ENCODE measurements at places on chromosomes 7 and 10.

DNA sequence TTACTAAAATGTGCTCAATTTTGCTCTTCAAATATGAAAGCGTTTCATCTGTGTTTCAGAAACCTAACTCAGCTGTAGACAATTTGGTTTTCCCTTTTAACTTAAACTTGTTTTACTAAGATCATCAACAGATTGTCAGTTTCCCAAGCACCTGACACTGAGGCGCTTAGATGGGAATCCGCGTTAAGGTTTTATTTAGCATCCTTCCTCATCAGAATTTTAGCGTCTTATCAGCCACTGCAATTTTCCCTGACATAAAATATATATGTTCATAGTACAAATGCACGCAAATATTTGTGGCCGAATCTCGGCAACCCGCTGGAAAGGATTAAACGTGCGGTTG is 1.2 kb downstream of the SGCE start:
- no peak for DNase-seq

GRCh38 chr10:86190291-86190690 is 176.3 kb downstream of the GRID1 start:
- no peak for DNase-seq

GRCh38 chr7:23700046-23700445 is 10.0 kb upstream of the STK31 start:
- no peak for DNase-seq

DNA sequence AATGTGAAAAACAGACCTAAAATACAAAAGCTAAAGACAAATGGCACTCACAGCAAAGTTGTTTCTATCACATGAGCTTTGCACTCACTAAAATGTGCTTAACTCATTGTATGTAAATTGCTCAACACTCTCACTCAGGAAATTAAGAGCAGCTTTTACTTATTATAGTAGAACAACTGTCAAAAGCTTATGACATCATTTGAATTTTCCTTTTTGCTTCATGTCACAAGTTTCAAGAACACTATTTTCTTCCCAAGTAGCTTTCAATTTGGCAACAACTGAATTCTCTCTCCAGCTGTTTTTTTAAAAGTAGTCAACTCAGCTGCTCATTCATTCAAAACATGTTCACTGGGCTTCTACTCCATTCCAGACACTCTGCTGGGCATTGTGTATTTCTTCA is 46.9 kb downstream of the ATE1 start:
- no peak for DNase-seq

GRCh38 chr7:129865925-129866201 is 86.9 kb downstream of the UBE2H start:
- DNase-seq, result no peak

DNA sequence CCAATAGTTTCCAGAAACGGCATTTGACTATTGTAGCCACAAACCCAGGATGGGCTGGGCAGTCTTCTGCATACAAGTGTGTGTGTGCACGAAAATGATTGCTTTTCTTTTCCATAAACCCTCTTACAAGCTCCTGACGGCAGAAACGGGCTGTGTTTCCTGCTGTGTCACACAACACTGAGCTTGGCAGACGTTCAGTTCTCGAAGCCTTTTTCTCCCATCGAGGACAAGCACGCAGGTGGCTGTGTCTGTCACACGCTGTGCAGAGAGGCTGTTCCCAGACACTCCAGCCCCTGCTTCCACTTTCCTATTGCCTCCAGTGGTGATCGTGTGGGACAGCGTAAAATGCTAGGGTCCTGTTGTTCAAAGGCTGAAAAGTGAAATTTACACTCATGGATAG is 32.1 kb downstream of the RBAK start:
- DNase-seq, result no peak

GRCh38 chr7:110831419-110831818 is 259.5 kb upstream of the LRRN3 start:
- no peak for DNase-seq

DNA sequence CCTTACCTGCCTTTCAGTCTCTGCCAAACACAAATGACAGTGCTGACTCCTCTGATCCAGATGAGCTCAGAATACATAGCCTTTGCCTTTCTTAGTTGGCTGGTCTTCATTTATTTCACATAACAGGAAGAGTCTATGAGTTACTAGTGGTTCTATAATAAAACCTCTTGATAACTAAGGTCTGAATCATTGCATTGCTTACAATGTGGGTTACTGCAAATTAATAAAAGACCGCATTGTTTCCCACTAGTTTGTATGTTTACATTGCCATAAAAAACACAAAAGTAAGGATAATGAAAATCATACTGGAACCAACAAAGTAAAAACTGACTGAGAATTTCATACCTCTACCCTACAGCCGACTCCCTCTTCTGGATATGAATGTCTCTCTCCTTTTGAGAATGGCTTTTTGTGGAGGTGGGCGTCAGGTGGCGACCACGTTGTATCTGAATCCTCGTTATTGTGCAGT is 62.0 kb upstream of the AKR1E2 start:
- DNase-seq, result no peak

DNA sequence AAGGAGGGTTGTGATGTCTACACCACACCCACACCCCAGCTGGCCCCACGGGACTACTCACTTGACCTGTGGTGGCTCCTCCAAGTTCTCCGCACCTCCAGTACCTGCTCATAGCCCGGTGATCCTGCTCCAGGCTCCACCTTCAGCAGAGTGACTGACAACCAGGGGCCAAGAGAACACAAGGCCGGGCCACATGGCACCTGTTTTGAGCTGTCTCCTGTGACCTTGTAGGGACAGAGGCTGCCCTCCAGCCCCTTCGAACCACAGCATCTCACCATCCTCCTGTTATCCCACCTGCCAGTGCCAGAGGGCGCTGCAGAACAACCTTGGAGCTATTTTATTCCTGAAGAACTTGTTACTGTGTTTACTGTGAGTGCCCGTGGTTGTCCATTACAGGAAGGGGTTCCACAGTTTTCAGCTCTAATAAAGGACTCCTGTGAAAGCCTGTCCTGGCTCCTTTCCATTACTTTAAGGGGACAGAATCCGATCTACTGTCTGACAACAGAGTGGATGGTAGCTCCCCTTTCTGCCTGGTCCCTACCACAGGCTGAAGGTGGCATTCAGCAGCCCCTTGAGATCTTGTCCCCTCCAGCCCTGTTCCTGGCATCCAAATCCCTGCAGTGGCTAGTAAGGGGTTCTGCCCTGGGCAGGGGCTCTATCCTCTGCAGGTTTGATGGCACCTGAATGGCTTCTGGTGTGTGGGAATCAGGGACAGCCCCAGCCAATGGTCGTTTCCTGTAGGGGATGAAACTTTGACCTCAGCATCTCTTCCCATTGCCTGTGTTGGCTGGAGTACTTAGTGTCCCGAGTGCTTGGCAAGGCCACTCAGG is 50.8 kb downstream of the C10orf120 start:
- DNase-seq, result peak; percentile 20

DNA sequence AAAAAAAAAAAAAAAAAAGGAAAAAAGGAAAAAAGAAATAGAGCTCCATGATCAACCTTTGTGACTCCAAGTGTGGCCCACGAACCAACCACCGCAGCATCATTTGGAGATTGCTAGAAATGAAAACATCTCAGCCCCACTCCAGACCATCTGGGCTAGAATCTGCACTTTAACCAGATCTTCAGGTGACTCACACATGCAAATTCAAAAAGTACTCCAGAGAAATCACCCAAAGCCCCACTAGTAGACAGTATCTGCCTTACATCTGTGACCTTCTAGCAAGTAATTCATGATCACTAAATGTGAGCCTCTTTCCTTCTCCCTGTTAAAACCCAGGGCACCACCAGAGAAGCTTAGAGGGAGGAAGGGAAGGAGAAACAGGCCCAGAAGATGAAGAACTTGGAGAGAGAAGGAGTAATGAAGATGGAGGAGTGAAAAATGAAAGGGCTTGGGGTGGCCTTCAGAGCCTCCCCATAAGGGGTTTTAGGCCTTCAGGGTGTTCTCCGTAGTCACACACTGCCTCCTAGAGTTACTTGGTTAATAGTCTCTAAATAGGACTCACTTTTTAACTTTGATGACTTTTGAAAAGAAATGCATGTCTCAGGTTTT is 94.0 kb downstream of the SLC37A3 start:
- DNase-seq, result peak; percentile 49

DNA sequence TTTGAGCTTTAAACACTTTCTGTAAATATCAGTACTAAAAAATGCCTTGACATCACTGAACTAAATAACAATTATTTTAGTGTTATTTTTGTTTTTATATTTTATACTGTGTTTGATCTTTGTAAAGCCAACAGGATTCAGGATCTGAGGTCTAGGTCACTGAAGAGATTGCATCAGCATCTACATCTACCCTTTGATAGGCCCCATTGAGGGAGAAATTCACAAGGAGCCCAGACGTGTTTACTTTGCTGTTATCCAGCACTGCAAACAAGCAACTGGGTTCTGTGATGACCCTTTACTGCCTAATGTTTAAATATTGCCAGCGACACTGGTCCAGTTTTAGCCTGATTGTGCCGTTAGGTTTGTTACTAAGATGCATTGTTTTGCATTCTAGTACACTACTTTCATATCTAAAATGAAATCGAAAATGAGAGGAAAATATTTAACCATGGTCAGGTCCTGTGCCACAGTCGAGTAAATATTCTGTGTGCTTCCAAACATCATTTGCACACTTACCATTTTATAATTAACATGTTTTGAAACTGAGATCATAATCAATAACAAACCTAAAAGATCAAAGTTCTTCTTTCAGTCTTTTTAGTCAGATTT is 48.7 kb downstream of the SP8 start:
- no peak for DNase-seq

DNA sequence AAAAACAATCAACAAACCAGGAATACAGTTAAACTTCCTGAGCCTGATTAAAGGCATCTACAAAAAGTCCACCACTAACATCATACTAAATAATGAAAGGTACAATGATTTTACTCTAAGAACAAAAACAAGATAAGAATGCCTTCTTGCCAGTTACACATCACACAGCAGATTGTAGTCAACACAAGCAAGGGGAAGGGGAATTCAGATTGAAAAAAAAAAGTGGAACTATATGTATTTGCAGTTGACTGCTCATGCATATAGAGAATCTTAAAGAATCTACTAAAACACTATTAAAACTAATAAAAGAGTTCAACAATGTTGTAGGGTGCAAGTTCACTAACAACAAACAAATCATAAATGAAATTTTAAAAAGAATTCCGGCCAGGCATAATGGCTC is 28.5 kb downstream of the ZNF33B start:
- no peak for DNase-seq

DNA sequence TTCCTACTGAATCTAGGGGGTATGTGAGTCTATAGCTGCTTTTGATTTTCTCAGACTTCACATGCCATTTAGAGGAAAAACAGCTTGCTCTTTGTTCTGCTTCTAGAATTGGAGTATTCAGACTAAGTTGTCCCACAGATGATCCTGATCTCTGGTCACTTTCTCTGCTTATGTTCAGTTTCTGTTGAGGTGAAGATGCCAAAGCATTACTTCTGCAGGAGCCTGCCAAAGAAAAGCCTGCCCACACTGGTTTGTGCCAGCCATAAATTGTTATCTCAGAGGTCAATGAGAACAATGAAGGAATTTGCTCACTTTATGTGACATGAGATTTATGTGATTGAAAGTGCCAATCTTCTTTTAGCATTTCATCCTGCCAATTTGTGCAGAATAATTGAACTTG is 163.6 kb downstream of the CDK14 start:
- DNase-seq, result no peak

DNA sequence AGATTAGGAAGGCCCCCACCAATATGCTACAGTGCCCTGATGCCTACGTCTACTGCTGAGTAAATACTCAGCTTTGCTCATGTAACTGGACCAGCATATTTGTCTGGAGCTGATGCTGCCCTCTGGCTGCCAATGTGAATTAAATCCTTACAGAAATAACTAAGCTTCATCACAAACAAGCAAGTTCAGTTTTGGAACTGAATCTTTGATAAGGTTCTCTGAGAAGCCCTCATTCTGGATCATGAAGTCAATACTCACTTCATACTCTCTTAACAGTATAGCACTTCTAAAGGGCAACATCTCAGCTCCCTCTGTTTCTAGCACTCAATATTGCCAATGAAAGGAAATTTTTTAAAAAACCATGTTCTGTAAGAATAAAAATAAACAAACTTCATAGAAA is 246.7 kb downstream of the ETV1 start:
- DNase-seq, result no peak

- peak; percentile 51 for DNase-seq
Measured at GRCh38 chr10:110416776-110417711, 80.7 kb upstream of the DUSP5 start.

GRCh38 chr7:123460616-123461015 is 73.8 kb downstream of the IQUB start:
- no peak for DNase-seq

GRCh38 chr7:55413442-55413841 is 48.3 kb downstream of the LANCL2 start:
- DNase-seq, result no peak

- DNase-seq, result no peak
Measured at GRCh38 chr7:114130866-114131265, 212.1 kb upstream of the PPP1R3A start.

- no peak for DNase-seq
Measured at GRCh38 chr10:79181227-79181626, 112.5 kb downstream of the ZMIZ1 start.

DNA sequence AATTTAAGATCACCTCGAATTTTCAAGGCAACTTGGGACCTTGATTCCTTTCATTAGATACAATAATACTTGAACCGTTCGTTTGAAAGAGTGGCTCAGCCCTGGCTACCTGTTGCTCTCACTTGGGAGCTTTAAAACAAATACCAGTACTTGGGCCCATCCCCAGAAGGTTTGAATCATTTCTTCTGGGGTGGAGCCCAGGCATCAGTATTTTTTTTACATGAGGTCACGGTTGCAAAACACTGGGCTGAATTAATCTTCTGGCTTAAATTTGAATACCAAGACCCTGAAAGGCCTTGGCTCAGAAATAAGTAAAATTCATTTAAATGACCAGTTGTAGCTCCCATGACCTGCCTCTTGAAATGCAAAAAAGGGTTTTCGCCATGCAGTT is 214.9 kb downstream of the CREB5 start:
- no peak for DNase-seq

GRCh38 chr10:13100349-13101294 is 659 bp downstream of the OPTN start:
- DNase-seq, result peak; percentile 36

- DNase-seq, result no peak
Measured at GRCh38 chr10:54758791-54759190, 42.2 kb downstream of the PCDH15 start.

DNA sequence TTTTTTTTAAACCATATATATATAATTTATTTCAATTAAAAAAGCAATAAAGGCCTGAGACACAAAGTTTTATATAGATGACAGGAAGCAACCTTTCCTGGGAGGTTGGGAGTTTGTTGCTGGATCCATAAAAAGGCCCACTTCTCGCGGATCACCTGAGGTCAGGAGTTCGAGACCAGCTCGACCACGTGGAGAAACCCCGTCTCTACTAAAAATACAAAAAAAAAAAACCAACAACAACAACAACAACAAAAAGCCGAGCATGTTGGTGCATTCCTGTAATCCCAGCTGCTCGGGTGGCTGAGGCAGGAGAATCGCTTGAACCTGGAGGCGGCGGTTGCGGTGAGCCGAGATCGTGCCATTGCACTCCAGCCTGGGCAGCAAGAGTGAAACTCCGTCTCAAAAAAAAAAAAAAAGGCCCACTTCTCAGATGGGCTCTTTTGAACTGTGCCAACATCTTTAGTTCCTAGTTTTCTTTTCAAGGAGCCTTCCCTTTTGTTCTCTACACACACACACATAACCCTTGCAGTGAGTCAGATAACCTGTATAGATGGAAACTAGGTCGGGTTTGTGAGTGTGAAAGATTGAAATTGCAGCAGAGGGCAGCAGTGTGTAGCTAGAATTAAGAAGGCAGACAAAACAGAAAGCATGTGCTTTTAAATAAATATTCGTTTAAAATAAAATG is 1.2 kb upstream of the SMNDC1 start:
- peak; percentile 71 for DNase-seq

- no peak for DNase-seq
Measured at GRCh38 chr7:140025814-140026433, 36.8 kb downstream of the PARP12 start.
